ENCODE measurements at places on chromosomes 4 and X.

DNA sequence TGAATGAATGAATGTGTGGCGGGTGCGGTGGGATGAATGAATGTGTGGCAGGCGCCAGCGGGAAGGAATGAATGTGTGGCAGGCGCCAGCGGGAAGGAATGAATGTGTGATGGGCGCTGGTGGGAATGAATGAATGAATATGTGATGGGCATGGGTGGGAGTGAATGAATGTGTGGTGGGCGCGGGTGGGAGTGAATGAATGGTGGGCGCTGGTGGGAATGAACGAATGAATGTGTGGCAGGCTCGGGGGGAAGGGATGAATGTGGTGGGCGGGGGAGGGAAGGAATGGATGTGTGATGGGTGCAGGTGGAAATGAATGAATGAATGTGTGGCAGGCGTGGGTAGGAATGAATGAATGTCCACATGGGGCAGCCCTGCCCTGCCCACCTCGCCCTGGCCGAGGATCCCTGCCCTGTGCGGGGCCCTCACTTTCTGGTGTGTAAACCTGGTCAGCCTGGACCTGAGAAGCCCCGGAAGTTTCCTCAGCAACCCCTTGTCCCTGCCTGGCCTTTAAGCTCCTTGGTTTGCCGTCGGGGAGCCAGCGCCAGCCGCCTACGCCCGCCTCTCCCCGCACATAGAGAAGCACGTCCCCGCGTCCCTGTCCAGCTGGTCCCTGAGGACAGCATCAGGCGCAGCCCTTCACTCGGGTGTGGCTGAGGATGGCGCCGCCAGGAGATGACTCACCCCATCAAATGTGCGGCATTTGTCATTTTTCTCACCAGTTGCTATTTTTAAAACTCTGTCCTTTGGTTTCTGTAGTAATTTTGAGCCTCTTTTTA, 112.8 kb upstream of the LRPAP1 start:
- no peak for DNase-seq

DNA sequence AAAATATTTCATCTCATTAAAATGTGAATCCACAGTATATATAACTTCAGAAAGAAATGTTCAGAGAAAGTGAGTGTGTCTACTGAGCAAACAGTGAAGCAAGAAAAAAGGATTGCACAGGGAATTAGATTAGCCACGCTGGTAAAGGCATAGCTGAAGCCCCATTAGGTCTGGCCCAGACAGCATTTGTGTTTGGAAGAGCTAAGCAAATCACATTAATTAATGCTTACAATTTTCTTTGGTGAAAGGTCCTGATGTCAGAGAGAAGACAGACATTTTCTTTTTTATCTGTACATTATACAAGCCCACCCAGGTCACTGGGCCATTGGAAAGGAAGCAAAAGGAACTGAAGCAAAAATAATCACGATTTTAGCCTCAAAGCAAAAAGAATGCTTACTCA, 354.6 kb downstream of the GRID2 start:
- no peak for DNase-seq

DNA sequence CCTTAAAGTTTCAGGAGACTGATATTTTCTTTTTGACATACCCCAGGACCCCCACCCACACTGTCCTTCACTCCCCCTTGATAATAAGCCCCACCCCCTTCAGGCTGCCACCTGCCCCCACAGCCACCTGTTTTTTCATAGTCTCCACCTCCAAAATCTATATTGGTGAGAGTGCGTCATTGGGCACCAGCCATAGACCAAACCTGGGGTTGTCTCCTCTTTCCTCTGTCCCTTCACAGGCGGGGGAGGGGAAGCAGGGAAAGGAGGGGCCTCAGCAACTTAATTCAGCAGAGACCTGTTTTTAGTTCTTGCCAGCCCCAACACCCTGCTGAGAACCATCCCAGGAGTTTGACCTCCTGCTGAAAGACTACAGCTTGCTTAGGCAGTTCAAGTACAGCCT, 1.1 kb downstream of the ARHGAP36 start:
- DNase-seq: no peak

DNA sequence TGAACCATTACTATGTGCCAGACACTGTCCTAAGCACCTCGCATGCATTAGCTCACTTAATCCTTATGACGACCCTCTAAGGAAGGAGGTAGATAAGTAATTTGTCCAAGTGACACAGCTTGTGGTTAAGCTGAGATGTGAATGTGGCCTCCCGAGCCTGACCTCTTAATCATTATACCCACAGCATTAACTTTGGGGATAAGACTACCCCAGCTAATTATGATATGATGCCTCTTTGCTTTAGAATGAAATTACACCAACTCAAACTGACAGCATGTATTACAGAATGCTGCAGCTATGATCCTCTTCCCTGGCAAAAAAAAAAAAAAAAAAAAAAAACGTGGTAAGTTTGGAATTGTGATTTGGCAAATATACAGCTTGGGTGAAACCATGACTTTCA, 53.5 kb downstream of the APBB2 start:
- no peak for DNase-seq

DNA sequence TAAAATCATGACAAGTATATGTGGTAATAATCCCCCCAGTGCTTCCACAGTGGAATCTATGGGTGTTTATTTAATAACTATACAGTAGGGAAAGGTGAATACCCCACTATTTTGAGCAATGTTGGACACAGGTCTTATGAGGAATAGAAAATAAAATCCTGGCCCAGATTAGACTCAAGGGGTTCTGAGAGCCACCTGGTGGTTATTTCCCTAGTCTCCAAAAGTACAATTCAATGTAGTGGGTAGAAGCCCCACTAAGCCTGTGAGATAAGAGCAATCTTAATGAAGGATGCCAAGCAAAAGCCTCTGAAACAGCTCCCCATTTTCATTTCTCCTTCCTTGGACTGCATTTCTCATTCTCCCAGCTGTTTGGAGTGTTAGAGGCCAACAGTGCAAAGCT, 328.2 kb upstream of the NR3C2 start:
- DNase-seq: no peak

DNA sequence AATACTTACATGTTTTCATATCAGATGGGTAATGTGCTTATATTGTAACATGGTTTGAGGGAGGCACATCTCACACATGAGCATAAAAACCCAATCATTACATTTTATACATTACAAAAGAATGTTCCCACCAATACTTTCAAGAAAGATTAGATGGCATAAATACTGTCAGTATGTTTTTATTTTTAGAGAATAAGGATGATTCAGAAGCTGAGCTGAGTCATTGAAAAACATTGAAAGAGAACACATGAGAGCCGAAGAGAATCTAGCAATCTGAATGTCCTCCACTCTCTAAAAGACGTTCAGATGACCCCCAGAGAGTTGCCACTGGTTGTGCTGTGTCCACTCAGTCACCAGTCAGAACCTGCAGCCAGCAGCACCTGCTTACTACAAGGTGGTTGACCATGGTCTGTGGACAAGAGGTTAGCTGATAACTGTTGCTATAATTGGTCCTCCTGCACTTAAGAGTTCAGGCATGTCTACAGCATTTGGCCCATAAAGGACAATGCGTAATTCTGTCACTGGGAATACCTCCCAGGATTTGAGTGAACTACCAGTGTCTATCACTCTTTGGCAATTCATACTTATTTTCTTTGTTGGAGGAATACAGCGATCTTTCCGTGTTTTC, 382.2 kb upstream of the IGFBP7 start:
- DNase-seq: no peak

GRCh38 chrX:153925739-153926551, at the start of gene ARHGAP4:
ARHGAP4 (minus strand) TSS chrX:153926264; CDS start chrX:153926202, 62 bp downstream.
- DNase-seq: no peak

DNA sequence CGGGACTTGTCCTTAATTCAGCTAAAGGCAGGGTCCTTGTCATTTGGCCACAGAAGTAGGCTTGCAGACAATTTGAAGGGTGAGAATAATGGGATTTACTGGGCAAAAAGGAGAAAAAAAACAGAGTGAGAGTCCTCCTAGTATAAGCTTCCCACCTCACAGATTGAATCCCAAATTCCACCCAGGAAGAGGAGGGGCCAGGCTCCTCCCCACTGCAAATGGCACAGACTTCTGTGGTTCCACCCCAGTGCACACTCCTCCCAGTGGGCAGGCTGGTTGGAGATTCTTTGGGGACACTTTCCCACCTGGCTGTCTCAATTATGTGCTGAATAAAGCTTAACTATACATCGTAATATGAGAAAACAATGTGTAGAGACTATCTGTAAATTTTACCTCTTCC, 31.6 kb downstream of the MEPE start:
- DNase-seq: no peak

GRCh38 chr4:168197926-168198325, 105.6 kb downstream of the ANXA10 start:
- DNase-seq: no peak

DNA sequence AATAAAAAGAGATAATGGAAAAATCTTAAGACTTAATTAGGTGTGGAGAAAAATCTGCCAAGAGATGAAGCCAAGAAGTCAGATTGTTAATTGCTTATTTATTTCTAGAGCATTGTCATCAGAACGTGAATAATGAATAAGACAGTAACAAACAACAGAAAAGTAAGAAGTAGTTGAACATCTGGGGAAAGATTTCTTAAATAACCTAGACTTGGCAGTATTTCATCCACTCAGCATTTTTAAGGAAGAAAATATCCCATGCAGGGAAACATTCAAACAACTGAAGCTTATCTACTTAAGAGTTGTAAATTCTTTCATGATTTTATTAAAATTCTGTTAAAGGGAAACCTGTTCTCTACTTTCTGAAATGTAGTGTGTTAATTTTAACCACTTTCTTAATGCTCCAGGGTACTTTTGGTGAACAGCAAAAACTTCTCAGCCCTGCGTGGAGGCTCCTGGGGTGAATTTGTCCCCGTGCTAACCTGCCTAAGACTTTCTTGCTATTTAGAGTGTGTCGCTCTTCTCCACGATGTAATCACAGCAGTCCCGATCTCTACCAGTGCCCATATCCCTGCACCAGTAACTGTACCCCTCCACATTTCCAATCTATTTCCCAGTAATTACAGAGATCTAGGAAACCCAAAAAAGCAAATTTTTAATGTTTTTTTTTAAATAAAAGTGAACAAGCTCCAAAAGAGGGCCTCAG, 124.6 kb downstream of the CORIN start:
- no peak for DNase-seq

GRCh38 chrX:86379209-86379608, 231.0 kb downstream of the DACH2 start:
- no peak for DNase-seq

DNA sequence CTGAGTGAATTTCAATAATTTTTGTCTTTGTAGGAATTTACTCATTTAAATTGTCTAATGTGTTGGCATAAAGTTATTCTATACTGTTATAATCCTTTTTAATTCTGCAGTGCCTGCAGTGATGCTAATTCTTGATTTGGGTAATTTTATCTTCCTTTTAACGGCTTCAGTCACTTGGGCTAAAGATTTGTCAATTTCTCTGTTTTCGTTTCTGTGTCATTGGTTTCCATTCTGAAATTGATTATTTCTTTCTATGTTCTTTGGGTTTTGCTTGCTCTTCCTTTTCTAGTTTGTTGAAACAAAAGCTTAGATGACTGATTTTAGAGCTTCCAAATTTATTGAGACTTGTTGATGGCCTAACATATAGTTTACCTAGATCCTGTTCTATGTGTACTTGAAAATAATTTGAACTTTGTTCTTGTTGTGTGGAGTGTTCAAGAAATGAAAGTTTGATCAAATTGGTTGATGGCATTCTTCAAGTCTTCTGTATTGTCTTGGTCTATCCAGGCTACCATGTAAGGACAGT, 89.4 kb downstream of the TNIP2 start:
- no peak for DNase-seq

GRCh38 chrX:53018627-53019026, 30.0 kb upstream of the GPR173 start:
- no peak for DNase-seq

- DNase-seq: no peak
Measured at GRCh38 chrX:106862972-106863688, 40.0 kb downstream of the RIPPLY1 start.
